Activated CD4-positive, CD25-positive, alpha-beta regulatory T cell treated with anti-CD3 and anti-CD28 coated beads, Interleukin-2, amount 50 U/mL, for 72 hours (primary cell): ENCODE measurements at places on chromosomes 11 and 22.

GRCh38 chr11:110199184-110199981 lies 97.0 kb downstream of the RDX start:
- DNase-seq, result no peak

DNA sequence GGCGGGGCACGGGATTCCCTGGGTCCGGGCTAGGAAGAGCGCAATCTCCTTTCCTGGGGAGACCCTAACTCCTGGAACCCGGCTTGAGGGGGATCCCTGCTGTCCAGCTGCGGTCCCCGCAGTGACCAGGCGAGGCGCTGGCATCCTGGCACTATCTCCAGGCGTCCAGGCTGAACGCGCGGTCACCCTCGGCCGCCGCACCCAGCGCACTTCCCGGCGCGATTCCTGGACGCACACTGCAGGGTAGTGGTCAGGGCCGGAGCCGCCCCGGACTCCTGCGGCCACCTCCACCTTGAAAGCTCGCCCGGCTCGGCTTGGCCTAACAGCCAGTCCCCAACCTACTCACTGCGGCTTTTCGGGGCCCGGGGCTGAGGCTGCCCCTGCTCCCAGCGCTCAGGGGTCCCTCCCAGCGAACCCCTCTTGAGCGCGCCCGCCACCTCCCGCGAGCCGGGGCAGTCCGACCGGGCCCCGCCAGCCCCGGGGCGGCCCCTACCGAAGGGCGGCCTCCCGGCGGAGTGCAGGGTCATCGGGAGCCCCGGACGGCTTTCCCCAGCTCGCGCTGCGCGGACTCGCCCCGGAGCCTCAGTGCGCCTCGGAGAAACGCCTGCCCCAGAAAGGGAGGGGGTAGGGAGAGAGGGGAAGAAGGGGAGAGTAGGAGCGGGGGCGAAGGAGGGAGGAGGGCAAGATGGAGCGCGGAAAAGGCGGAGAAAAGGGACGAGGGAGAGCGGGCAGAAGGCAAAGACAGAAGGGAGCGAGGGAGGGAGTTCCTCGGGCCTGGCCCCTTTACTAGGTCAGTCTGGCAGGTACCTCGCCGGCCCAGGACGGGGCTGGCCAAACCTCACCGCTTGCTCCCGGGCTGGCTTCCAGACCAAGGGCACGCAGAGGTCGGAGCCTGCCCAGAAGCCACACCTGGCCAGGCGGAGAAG lies 1.0 kb downstream of the POU2AF3 start:
- no peak for DNase-seq

DNA sequence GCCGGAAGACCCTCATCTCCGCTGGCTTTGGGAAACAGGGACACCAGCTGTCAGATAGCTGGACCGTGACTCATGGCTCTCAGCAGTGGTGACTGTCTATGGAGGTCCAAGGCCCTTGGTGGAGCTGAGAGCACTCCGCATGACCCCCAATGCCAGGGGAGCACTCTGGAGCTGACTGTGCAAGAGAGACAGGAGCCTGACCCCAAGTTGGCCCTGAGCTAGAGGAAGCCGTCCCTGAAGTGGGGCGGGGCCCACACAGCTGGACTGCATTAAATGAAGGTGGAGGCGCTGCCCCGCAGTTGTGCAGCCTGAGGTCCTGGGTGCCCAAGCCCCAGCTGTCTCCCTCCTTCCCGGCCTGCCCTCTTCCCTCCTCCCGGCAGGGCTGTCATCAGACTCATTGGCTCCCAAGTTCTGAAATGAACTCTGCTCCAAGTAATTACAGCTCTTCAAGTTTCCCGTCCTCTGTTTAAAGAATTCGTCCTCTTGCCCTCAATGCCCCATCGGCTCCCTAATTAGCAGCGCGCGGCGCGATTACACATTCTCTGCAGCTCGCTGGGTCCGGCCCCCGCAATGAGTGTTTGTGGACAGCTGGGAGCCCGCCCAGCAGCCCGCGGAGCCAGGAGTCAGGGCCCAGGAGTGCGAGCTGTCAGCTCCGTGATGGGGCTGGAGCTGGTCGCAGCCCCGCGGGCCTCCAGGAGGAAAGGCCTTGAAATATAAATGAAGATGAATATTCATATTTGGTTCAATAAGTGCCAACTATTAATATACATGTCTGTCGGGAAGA lies 93.2 kb upstream of the LMO1 start:
- DNase-seq, result no peak

GRCh38 chr11:116073854-116074837 lies 569.9 kb upstream of the CADM1 start:
- DNase-seq, result no peak

DNA sequence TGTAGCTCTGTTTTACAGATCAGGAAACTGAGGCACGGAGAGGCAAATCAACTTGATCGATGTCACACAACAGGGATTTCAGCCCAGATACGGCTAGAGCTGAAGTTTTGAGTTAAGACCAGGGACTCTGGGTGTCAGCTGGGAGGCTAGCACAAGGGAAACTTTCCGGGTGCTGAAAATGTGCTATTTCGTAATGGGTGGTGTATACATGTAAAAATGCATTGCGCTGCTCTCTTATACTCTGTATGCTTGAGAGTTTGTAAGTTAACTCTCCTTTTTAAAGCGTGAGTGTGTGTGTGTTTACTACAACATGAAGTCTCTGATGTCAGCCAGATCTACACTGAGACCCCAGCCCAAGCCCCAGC lies 227.6 kb downstream of the MN1 start:
- DNase-seq, result no peak

GRCh38 chr11:81578571-81578970 lies 1155.1 kb downstream of the FAM181B start:
- no peak for DNase-seq

DNA sequence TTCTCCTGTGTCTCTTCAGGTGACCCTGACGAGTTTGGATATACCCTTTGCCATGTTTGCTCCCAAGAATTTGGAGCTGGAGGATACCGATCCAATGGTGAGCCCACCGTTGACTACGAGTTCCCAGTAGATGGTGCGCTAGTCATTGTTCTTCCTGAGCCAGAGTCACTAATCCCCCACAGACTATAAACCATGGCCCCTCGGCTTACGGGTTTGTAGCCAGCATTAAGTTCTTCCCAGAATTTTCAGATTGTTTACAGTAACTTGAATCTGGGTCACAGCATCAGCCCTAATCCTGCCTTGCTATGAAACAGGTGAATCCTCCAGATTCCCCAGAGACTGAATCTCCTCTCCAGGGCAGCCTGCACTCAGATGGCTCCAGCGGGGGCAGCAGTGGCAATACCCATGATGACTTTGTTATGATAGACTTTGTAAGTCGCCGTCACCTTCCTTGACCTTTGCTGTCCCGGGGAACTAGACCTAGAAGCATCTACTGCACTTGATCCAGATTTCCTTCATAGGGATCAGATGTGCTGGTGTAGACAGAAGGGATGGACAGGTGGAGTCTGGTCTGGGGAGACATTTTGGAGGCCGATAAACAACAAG lies 31.8 kb downstream of the ARHGAP1 start:
- DNase-seq, result no peak

GRCh38 chr11:28420099-28420498 lies 311.9 kb downstream of the METTL15 start:
- DNase-seq, result no peak

DNA sequence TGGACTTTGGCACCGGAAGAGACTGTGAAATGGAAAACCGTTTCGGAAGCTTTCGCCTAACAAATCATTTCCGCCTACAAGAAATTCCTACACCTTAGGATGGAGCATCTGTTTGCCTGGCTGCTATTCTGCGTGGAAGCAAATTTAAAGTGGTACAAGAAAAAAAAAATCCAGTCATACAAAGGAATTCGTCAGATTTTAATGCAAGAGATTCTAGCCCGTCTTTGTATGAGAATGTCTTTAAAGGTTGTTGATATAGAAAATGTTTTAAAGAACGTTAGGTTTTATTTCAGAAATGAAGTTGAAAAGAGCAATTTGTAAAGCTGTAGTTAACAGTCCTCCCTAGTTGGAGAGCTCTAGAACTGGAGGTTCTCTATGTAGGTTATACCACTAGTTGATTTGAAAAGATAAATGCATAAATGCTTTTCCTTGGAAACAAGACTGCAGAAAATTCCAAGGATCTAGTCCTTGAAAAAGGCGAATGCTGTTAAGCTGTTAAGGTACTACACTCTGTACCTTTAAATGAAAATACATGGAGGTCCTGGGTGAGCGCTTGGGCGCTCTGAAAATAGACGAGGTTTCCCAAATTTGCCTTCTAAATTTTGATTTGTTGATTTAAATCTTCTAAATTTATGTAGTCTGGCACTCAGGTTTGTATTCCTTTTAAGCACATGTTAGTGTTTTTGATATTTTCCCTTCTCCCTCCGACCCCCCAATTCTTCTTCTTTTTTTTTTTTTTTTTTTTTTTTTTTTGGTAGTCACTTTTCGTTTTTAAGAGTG lies 2.4 kb downstream of the NCR3LG1 start:
- DNase-seq, result no peak

DNA sequence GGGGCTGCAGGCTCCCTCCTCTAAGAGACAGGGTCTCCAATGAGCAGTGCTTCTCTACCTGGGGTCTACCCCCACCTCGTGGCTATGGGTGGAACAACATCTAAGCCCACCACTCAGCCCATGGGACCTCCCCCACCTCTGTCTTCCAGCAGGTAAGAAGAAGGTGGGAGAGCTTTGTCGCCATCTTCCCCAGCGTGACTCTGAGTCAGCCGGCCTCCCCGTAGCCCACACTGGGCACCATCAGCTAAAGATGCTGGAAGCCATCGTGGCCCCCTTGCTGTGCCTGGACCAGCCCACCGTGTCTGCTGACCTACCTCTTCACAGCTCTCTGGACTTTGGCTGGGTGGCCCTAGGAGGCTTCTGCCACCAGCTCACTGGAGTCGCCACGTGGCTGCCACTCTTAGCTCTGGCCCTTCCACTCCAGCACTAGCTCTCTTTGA lies 944 bp downstream of the C11orf86 start:
- peak; percentile 41 for DNase-seq

DNA sequence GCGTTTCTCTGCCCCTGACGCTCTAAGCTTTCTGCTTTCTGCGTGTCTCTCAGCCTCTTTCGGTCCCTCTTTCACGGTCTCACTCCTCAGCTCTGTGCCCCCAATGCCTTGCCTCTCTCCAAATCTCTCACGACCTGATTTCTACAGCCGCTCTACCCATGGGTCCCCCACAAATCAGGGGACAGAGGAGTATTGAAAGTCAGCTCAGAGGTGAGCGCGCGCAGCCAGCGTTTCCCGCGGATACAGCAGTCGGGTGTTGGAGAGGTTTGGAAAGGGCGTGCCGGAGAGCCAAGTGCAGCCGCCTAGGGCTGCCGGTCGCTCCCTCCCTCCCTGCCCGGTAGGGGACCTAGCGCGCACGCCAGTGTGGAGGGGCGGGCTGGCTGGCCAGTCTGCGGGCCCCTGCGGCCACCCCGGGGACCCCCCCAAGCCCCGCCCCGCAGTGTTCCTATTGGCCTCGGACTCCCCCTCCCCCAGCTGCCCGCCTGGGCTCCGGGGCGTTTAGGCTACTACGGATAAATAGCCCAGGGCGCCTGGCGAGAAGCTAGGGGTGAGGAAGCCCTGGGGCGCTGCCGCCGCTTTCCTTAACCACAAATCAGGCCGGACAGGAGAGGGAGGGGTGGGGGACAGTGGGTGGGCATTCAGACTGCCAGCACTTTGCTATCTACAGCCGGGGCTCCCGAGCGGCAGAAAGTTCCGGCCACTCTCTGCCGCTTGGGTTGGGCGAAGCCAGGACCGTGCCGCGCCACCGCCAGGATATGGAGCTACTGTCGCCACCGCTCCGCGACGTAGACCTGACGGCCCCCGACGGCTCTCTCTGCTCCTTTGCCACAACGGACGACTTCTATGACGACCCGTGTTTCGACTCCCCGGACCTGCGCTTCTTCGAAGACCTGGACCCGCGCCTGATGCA lies at the start of gene MYOD1:
Gene MYOD1 (plus strand): TSS at position 544 of the 910 bp plus-strand sequence. CDS start 212 bp downstream, at position 756.
- no peak for DNase-seq

DNA sequence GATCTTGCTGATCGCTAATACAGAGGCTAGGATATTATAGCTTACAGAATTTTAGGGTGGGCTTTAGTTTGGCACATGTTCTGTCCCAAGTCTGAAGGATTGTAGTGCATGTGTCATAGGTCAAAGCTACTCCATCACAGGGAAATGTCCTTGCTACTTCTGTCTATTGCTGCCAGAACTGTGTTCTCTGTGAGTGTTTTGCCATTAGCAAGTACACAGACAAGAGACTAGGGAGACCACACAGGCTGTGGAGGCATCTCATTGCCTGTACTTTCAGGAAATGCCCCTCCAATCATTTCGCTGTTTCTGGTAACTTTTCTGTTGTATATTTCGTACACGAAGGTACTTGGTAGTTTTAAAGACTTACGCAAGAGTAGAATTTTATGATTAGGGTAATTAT lies 25.5 kb upstream of the RAG2 start:
- no peak for DNase-seq

DNA sequence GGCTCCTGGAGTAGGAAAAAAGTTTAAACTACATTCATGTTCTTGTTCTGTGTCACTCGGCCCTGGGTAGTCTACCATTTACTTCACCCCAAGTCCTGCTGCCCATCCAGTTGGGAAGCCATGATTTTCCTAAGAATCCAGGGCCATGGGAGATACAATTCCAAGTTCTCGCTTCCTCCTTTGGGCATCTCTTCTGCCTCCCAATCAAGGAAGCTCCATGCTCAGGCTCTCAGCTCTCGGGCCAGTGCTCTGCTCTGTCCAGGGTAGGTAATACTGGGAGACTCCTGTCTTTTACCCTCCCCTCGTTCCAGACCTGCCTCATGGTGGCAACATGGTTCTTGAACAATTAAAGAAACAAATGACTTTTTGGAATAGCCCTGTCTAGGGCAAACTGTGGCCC lies 60.6 kb downstream of the TIMP3 start:
- DNase-seq, result no peak

GRCh38 chr22:38142606-38143005 lies 32.1 kb upstream of the BAIAP2L2 start:
- no peak for DNase-seq

- DNase-seq, result no peak
Observed at GRCh38 chr11:1549338-1550330, 22.4 kb downstream of the DUSP8 start.

DNA sequence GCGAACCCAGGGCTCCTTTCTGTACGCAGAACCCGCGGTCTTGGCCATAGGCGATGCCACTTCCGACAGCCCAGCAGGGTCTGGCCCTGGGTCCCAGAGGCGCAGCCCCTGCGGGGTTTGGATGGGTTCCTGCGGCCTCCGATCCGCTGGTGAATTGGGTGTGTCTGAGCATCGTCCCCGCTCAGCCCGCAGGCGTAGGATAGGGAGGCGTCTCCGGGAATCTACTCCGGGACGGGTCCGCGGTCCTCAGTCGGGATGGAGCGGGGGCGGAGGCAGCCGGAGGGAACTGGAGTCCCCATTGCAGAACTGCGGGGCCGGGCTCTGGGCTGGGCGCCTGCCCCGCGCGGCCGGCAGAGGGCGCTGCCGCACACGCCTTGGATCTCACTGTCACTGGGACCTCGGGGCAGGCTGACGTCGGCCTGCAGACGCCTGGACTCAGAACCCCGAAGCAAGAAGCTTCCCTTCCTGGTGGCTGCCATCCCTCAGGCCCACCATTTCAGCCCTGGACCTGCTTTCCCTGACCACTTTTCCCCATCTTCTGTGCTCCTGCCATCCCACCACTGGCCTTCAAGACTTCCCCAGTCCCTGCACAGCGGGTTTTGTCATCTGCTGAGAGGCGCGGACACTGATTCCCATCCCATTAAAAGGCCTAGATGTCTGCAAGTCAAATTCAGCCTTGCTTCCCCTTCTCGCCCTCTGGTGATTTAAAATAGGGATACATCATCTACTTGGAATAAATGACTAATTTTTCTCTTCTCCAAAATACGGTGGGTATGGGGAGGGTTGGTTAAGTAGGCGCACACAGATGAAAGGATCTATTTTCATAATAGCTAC lies 38.3 kb upstream of the CREB3L1 start:
- peak; percentile 88 for DNase-seq
